ENCODE measurements at places on chromosomes 6 and 20.
A peak's percentile ranks its signal among the peaks of the same experiment; 100 is the strongest.

- no peak for DNase-seq
Observed at GRCh38 chr6:18314317-18314997, 50.1 kb upstream of the DEK start.

- DNase-seq: no peak
Observed at GRCh38 chr20:19022791-19023448, 189.5 kb upstream of the SLC24A3 start.

DNA sequence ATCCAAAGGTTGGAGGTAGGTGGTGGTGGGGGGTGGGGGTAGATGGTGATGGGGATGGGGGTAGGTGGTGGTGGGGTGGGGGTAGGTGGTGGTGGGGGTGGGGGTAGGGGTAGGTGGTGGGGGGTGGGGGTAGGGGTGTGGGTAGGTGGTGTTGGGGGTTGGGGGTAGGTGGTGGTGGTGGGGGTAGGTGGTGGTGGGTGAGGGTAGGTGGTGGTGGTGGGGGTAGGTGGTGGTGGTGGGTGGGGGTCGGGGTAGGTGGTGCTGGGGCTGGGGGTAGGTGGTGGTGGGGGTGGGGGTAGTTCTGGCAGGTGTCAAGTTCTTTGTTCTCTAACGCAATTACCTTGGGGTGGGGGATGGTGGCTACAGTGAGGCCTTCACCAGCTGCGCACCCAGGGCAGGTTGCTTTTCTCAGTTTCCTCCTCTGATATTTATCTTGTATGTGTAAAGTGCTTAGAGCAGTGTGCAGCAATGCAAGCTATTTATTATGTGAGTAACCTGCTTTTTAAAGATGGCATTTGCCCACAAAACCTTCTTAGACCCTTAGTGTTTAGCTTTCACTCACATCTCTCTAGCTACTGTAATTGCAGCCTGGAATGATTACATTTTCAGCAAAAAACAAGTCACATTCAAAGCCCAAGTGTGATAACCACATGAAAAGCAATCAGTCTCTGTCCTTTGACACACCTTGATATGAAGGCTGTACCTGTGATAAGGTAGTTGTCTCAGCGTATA, 8.2 kb upstream of the CCDC167 start:
- DNase-seq: no peak

- DNase-seq: no peak
Observed at GRCh38 chr6:144252259-144252658, 32.9 kb upstream of the UTRN start.

DNA sequence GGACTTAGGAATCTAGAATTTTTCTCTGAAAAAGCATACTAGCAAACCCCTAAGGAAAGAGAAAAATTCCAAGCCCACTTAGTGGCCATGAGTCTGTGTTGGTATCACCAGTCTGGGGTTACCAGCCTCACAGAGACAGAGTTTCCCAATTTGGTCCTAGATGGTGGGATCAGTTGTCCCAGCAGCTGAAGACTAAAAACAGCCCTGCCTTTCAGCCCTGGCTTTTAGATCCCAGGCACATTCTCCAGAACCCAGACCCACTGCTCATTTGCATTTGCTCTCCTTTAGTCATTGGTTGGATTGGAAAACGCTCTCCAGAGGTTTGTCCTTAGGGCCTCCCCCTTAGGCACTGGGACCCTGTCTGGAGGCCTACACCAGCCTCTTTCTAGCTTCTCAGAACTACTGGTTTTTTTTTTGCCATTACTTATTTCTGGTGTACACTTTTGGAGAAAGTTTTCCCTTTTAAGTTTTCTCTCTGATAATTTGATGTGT, 39.1 kb upstream of the FOXO3 start:
- no peak for DNase-seq

DNA sequence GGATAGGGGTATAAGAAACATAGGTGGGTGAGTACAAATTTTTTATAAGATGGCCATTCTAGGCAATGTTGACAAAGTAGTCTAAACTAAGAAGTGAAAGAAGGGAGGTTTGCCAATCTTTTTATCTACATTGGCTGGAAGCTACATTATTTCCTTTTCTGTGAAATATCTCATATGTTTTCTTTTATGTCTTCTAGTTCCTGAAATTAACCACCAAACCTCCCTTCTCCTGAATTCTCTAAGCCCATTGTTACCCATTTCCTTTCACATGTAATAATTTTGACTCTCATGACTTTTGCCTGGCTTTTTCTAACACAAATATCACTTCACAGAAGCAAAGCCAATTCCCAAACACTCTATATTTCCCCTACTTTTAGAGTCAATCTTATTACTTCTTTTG, 496.2 kb upstream of the JAG1 start:
- no peak for DNase-seq

DNA sequence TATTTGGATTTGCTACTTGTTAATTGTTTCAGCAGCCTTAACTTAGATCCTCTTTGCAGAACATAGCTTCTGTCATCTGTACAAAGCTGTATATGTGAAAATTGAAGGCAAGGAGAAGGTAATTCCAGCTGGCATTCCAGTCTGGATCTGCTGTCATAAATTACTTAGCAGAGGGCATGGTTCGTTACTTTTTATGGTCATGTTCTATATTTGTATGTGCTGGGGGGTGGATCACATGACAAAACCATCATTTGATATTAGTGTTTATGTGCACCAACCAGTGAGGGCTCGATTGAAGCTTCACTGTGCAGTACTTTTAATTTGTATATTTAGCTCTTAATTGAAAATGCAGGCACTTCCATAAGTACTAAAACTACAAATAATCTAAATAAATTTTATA, 80.2 kb downstream of the CAP2 start:
- DNase-seq: no peak

- DNase-seq: no peak
Observed at GRCh38 chr20:62686869-62687830, 21.5 kb upstream of the NTSR1 start.

GRCh38 chr6:90179190-90180169, 117.2 kb downstream of the BACH2 start:
- no peak for DNase-seq

- no peak for DNase-seq
Observed at GRCh38 chr6:57261926-57262325, 39.8 kb upstream of the RAB23 start.

- no peak for DNase-seq
Observed at GRCh38 chr6:83160167-83160566, 32.9 kb downstream of the PGM3 start.

GRCh38 chr6:8006208-8006607, 58.0 kb downstream of the BLOC1S5 start:
- DNase-seq: no peak

GRCh38 chr6:116359131-116359530, 11.6 kb upstream of the DSE start:
- no peak for DNase-seq

- DNase-seq: no peak
Observed at GRCh38 chr6:4451081-4451480, 315.7 kb upstream of the ECI2 start.

DNA sequence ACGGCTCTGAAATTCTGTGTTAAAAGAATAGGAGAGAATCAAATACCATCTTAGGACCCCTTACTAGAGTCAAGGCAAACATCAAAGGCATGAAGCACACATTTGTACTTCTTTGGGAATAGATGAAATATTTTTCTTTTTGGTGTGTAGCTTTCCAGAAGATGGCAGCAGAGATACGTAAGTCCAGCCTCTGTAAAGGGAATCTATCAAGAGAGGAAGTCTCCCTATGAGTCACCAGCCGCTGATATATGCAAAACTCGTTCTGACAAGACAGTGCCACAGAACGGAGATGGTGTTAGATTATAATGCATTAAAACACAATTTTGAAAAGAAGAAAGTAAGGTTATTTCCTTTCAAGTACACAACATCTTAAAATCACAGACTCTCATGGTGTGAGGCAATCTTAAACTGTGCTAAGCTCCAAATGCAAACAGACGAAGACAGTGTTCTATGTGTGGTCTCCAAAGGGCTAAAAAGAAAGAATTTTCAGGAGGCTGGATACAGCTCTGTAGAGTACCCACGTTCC, 120.0 kb upstream of the AGPAT4 start:
- peak; percentile 26 for DNase-seq

DNA sequence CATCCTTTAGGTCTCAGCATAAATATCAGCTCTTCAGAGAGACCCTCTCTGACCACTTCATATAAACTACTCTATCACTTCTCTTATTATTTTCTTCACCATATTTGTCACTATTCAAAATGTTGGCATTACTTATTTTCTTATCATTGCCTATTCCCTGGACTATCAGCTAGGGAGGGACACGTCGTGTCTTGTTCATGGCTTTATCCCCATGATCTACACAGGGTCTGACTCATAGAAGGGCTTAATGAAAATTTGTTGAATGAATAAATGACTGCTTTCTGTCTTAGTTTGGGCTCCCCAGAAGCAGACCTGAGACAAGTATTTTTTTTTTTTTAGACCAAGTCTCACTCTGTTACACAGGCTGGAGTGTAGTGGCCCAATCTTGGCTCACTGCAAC, 3.0 kb upstream of the CDK5RAP1 start:
- no peak for DNase-seq

DNA sequence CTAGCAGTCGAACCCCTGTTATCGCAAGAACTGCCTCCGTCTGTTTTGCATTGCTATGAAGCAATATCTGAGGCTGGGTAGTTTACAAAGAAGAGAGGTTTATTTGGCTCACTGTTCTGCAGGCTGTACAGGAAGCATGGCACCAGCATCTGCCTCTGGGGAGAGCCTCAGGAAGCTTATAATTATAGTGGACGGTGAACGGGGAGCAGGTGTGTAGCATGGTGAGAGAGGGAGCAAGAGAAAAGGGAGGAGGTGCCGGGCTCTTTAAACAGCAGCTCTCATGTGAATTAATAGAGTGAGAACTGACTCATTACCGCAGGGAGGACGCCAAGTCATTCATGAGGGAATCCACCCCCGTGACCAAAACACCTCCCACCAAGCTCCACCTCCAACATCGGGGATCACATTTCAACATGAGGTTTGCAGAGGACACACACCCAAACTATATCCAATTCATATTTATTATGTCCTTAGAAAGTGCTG, 172.6 kb upstream of the KCNG1 start:
- DNase-seq: no peak

GRCh38 chr20:1423625-1424106, 30.8 kb upstream of the FKBP1A start:
- no peak for DNase-seq

DNA sequence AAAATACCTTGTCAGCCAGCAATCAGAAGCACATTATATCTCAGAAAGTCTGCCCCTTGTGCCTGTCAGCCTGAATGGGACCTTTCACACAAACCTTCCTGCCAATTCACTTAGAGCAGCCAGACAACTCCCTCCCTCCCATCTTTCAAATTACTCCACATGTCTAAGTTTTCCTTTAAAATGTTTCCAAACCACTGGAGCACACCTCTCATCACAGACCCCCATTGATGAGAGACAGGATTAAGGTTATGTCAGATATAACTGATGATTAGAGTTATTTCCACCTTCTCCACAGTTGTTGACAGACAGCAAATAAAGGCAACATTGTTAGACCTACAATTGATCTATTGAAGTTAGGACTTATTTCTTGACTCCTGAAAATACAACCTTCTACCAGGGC, 408.4 kb downstream of the PLCB1 start:
- no peak for DNase-seq

DNA sequence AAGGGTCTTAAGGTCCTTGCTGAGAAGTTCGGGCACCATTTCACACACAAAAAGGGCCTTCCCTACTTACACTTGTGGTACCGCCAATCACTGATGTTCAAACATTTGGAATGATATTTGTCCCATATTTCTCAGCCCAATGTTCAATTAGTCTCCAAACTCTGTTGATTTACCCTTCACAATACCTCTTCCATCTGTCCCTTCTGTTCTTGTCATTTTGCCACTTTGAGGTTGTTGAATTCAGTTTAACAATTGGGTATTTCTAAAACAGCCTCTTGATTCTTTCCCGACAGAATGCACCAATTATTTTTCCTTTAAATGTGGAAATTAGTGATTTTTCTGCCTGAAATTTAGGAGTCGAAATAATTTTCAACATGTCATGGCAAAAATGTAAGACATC, 46.2 kb downstream of the NOX3 start:
- DNase-seq: no peak

DNA sequence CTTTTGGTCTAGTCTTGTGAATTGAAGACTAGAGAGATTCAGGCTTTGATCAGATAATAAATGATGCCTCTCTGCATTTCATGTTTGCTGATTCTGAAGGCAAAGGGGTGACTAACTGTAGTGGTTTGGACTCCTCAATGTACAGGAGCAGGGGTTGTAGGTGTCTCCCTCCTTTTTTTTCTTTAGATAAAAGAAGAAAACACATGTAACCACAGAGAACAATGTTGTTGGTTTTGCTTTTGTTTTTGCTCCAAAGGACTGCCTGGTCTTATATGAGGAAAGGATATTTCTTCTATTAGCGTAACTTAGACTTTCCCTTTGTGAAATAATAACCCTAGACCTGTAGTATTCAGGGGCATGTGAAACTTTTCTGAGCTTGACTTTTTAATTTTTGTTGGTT, 53.2 kb downstream of the RFPL4B start:
- DNase-seq: no peak

DNA sequence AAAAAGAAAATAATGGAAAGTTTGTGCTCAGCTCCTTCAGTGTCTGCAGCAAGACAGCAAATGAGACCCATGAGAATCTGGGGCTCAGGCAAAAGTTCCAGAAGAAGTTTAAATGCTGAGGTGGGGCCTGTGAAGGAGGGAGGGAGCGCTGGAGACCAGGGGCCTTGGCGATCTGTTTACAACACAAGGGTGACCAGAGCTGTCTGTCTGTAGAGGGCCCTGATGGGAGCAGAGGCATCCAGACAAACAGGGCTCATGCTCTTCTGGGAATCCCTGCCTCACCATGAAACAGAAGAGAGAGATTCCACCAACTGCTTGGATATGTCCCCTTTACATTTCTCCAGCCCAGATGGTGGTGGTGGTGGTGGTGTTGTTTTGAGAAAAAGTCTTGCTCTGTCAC, 79.3 kb upstream of the SHLD1 start:
- DNase-seq: no peak

DNA sequence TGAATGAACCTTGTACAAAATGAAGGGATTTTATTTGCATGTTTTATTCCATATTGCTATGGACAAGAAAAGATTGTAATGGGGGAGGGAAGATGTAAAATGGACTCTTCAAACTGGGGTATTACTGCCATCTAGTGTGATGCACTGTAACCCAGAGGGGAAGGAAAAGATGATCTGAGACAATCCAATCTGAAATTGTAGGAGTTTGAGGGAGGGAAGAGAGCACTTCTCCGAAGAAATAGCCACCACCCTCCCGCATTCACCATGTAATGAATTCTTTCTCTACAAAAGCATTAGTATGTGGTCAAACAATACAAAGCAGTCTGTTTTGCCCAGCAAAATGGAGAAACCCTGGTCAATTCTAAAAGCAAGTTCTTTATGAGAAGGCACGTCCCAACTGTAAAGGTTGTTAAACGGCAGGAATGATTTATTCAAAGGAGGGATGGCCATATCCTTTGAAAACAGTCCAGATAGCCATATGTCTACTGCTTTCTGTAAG, 679.5 kb upstream of the NRSN1 start:
- DNase-seq: no peak

Measured in stimulated activated CD4-positive, alpha-beta T cell treated with anti-CD3 and anti-CD28 coated beads, TNF-alpha, amount 100 ng/mL, for 48 hours (primary cell).